ENCODE measurements at places on chromosomes 5 and 9.

GRCh38 chr9:80410106-80410505 lies 838.3 kb downstream of the TLE4 start:
- DNase-seq: no peak

DNA sequence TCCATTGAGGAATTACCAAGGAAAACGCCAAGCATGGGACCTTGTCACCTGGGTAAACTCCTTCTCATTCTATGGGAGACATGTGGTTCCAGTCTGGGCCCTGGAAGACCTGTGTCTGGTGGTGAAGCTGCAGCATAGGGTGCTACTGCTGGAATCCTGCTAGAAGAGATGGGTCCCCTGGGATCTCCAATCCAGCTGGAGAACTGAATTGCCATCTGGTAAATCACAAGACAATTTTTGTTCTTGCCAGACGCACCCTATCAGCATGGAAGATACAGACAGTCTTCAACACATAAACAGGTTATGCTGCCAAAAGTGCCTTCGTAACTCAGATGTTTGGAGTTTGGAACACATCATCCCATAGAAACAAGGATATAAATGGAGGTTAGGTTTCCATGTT lies 424.0 kb upstream of the BRINP1 start:
- no peak for DNase-seq

DNA sequence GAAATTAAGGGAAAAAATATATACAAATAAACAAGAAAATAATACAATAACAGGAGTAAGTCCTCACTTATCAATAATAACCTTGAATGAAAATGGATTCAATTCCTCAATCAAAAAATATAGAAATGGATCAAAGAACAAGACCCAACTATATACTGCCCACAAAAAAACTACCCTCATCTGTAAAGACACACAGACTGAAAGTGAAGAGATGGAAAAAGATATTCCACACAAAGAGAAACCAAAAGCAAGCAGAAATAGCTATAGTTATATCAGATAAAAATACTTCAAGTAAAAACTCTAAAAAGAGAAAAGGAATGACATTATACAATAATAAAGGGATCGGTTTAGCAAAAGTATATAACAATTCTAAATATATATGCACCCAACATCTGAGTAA lies 66.5 kb downstream of the KIAA0825 start:
- DNase-seq: no peak

GRCh38 chr5:143554187-143554717 lies 150.8 kb upstream of the NR3C1 start:
- DNase-seq: no peak

DNA sequence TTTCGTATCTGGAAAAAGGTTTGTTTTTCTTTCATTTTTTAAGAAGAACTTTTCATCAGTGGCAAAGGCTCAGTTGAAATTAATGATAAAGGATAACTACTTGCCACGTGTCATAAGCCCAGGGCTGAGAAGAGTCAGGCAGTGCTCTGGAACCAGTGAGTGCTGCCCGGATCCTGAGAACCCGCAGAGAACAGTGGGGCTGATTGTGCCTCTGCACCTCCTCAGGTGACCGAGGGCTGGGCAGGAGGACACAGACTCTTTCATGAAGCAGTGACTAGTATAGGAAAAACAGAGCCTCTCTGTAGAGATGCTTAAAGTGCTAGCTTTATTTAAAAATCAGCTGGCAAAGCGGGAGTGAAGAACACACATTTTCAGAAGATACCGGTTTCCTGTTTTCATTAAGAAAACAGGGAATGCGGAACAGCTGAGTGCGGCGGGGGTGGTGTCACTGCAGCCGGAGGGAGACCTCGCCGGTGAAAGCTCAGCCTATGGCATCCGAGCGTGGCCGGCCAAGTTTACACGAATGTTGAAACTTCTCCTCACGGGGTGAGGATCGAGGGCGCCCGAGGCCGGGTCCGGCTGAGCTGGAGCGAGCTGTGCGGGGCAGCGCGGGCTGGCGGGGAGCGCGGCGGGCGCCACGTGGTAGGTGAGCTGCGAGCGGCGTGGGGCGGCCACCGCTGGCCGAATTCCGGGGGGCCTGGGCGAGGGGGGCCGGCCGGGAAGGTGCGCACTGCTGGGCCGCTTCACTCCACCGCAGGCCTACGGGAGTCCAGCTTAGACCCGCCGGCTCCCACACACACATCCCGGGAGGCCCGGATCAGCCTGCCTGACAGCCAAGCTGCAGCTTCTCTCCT lies 134.7 kb upstream of the DMRT1 start:
- no peak for DNase-seq

GRCh38 chr9:75200892-75201470 lies 112.7 kb downstream of the OSTF1 start:
- DNase-seq: no peak

DNA sequence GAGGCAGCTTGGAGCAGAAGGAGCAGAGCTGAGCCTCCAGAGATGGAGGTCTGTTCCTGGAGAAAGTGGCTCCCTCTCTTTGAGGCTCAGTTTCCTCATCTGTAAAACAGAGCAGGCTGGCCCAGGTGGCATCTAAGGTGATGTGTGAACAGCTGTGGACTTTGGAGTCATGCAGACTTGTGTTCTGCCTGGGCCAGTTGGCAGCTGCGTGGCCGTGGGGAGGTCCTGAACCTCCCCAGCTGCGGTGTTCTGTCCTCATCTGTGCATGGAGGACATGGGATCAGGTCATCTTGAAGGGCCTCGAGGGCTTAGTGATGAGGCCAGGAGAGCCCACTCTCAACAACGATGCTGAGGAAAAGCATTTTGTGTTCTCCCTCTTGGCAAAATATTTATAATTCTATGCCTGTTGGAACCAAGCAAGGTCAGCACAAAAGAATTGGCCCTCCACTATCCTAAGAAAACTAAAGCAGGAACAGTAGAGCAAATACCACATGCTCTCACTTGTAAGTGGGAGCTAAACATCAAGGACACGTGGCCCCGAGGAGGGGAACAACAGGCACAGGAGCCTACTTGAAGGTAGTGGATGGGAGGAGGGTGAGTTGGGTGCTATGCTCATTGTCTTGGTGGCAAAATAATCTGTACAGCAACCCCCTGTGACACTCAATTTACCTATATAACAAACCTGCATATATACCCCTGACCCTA lies 63.2 kb upstream of the COL15A1 start:
- DNase-seq: no peak

DNA sequence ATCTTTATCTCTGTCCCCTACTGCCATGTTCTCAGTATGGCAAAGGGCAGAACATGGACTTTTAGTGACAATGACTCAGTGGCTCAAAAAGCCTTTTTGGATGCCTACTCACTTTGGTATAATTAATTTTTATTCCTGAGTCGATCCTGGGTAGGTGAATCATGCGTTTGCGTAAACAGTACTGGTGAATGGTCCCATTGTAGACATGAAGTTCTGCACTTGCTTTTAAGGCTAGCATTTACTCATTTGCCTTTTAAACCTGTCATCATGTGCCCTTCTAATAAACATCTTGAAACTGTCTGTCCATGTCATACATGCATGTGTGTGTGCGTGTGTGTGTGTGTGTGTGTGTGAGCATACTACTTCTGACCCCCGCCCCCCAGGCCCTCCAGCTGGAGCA lies 223.0 kb downstream of the AUH start:
- no peak for DNase-seq

GRCh38 chr9:35619800-35620158 lies 1.6 kb upstream of the CD72 start:
- no peak for DNase-seq
